ENCODE measurements at places on chromosomes 2 and 18.

DNA sequence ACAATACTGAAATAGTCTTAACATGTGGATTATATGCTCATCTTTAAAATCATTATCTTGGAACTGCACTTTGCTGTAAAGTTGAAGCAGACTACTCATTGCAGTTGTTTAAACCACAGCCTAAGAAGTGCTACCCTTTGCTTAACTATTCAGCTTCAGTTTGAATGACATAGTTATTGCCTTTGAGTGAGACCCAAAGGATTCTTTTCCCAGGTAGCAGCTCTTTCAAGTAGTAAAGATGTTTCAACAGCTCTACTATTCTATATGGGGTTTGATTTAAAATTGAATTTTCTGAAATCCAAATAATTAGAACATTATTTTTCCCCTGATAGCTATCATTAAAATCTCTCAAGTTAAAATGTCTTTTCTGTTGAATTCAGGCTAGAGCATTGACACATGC is 1.1 kb downstream of the SCG2 start:
- DNase-seq = no peak

- no peak for DNase-seq
Measured at GRCh38 chr18:38811209-38811608, 1245.6 kb upstream of the CELF4 start.

DNA sequence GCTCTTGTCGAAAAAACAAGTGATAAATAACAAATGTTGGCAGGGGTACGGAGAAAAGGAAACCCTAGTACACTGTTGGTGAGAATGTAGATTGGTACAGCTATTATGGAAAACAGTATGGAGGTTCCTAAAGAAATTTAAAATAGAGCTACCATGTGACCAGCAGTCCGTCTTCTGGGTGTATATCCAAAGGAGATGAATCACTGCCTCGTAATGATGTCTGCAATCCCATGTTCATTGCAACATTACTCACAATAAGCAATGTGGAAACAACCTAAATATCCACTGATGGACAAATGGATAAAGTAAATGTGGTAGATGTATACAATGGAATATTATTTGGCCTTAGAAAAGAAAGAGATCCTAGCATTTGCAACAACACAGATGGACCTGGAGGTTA is 50.6 kb downstream of the SLC16A14 start:
- no peak for DNase-seq

- no peak for DNase-seq
Measured at GRCh38 chr2:84846041-84846663, 34.7 kb downstream of the TRABD2A start.

DNA sequence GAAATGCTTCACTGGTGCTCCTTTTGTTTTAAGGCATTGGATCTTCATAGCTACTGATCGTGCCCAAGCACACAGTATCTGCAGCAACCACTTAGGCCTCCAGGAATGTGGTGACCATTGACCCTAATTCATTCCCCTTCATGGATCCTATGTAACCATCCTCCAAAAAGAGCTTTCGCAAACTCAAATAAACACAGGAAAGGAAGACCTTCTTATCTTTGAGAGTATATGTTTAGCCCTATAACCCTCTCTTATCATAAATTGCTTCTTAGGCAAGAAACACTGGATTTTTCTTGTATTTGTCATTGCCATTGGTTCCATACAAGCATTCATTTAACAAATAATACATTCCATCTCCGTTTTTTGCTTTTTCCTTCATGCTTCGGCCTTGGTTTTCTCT is 4.1 kb upstream of the TTR start:
- DNase-seq = no peak
